NCI-H82 (cell line): ENCODE measurements at places on chromosomes 16 and 17.

- DNase-seq = no peak
Observed at GRCh38 chr17:1467898-1468492, 12.0 kb upstream of the CRK start.

DNA sequence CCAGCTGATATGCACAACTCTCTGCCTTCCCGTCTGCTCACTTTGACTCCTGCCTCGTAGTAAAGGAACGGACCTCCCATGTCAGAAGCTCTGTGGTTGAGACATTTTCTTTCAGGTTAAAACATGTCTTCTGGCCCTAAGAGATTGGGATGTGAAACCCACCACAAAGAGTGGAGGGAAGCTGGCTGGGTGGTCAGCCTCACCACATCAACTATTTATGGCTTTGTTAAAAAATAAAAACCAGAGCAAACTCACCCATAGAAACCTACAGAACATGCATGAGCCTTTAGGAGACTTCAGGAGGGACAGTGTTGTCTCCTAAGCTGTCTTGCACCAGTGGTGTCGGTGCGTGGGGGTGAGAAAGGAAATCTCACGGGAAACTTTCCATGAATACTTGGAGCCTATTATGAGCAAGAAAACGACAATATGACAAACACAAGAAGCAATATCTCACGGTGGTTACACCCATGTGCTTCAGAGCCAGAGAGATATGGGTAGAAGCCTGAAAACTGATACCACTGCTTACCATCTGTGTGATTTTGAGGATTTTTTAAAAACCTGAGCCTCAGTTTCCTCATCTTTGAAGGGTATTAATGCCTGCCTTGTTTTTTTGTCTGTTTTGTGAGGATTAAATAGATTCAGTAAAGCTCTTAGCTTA, 61.7 kb upstream of the XYLT1 start:
- no peak for DNase-seq

- DNase-seq = no peak
Observed at GRCh38 chr17:705863-706262, 8.8 kb downstream of the VPS53 start.

GRCh38 chr16:27127308-27127707, 60.6 kb downstream of the C16orf82 start:
- DNase-seq = no peak

GRCh38 chr17:35773679-35774425, 13.2 kb downstream of the C17orf50 start:
- no peak for DNase-seq
